ENCODE measurements at places on chromosomes 3 and 15. TPM values are rescaled to one million over a fixed set of nuclear protein-coding genes. Genes with fewer than 3 reads are reported as not detected.

The GPR62 gene
- total RNA-seq, result 0.11 TPM

GRCh38 chr15:52434885-52435284 lies 93.8 kb downstream of the MYO5A start:
- H3K27me3 ChIP-seq, result no peaks in the 10 kb centered on the region
- no peak for DNase-seq
- H3K27ac ChIP-seq, result no peak overlapping the region
- H3K4me3 ChIP-seq, result no peak overlapping the region
- no peaks in the 10 kb centered on the region for H3K36me3 ChIP-seq
- H3K4me1 ChIP-seq, result peaks cover 8% of the 10 kb centered on the region

The BCL6 gene
- total RNA-seq, result 114 TPM

DNA sequence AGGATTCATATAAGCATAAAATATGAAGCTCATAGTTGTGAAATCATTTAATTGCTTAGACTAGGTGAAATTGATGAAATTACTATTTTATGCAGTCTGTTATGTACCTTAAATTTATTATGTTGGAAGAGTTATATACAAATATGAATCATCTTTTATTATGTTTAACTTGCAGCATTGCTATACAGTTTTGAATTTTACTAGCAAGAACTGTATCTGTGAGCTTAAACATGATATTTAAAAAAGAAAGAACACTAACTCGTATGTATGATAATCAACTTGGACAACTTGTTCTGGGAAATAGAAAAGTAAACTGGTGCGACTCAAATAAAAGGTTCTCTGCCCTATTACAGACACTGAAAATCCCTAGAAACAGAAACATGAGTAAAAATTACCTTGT lies 1.8 kb downstream of the STX19 start:
- no peaks in the 10 kb centered on the region for H3K4me1 ChIP-seq
- no peaks in the 10 kb centered on the region for H3K36me3 ChIP-seq
- no peak for DNase-seq
- H3K4me3 ChIP-seq, result no peak overlapping the region
- H3K27me3 ChIP-seq, result no peaks in the 10 kb centered on the region

The ACTL6A gene
- 34.1 TPM for total RNA-seq

The SMCO1 gene
- not detected for total RNA-seq

The GOLGA8M gene
- not detected for total RNA-seq

The IFRD2 gene
- 49.4 TPM for total RNA-seq

The NUTM1 gene
- total RNA-seq, result not detected

The RTP4 gene
- 1.3 TPM for total RNA-seq

DNA sequence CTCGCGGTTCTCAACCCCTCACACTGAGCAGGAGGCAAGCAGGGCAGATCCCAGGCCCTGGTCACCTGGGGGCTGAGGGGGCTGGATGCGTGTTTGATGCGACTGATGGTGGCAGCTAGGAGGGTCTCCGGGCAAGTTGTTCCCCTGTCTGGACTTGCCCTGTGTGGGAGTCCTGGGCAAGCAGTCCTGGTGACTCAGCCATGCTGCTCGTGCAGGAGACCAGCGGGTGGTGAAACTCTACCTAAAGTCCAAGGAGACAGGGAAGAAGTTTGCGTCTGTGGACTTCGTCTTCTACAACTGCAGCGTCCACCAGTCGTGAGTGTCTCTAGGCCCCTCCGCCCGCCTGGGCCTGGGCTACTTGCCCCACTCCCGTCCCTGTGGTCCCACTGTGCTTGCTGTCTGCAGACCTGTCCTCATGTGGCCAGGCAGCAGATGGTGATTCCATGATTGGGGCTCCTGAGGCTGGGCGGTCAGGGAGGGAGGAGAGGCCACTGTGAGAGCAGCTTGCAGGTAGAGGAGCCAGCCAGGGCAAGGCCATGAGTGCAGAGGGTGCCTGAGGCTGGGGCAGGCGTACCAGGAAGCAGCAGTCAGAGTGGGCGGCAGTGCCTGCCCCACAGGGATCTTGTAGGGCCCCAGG lies 23.1 kb downstream of the PLXNA1 start:
- no peaks in the 10 kb centered on the region for H3K27me3 ChIP-seq
- H3K27ac ChIP-seq, result no peak overlapping the region
- H3K4me1 ChIP-seq, result peaks cover 29% of the 10 kb centered on the region
- no peaks in the 10 kb centered on the region for H3K36me3 ChIP-seq
- no peak for DNase-seq

All from esophagus muscularis mucosa (tissue), 4 donors.